Fibroblast of villous mesenchyme (primary cell): ENCODE measurements at places on chromosomes 12 and 14.

GRCh38 chr12:122811777-122812176 lies 23.5 kb upstream of the HIP1R start:
- no peak for DNase-seq

GRCh38 chr12:11756523-11756922 lies 107.0 kb downstream of the ETV6 start:
- DNase-seq, result no peak

- no peak for DNase-seq
Measured at GRCh38 chr14:24928386-24928900, 121.5 kb downstream of the STXBP6 start.

DNA sequence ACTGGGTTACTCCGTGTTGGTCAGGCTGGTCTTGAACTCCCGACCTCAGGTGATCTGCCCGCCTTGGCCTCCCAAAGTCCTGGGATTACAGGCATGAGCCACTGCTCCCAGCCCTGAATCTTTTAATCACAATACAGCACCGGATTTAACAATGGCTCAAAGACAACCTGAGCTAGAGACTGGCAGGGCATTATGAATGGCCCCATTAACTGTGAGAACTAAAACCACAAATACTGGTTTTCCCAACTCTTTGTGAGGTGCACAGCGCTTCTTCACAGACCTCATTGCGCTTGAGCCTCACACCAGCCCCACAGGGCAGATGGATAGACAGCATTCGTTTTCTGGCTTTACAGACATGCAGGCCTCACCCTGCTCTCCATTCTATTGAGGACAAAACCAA lies 107.0 kb upstream of the FKBP4 start:
- no peak for DNase-seq

GRCh38 chr12:6653342-6653741 lies 6.1 kb upstream of the ACRBP start:
- no peak for DNase-seq

- DNase-seq, result no peak
Measured at GRCh38 chr12:22115711-22116110, 69.7 kb downstream of the CMAS start.

GRCh38 chr14:74698465-74698864 lies 14.4 kb downstream of the AREL1 start:
- DNase-seq, result no peak

DNA sequence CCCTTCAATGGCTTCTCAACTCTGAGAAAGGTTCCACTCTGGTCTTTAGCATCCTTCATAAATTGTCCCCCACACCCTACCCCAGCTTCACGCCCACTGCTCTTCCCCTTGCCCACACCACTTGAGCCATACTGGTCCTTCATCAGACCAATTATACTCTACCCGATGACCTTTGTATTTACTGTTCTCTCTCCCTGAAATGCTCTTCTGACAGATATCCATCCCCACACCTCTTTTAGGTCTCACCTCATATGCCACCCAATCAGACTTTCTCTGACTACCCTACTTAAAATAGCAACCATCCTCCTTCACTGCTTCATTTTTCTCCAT lies 135.7 kb downstream of the MED13L start:
- no peak for DNase-seq

GRCh38 chr12:12024911-12025682 lies 45.6 kb upstream of the BCL2L14 start:
- DNase-seq, result no peak

DNA sequence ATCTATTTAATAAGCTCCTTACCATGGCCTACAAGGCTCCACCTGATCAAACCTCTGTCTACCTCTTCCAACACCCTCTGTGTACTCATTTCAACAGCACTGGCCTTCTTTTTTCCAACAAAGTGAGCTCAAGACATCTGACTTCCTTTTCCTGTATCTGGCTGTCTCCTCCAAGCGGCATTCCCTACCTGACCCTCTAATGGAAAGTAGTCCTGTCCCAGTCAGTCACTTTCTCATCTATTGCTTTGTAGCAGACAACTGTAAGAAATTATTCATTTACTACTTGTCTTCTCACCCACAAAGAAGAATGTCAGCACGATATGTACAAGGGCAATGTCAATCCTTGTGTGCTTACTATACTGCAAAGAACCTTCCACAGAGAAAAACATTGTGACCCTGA lies 149.6 kb downstream of the MED13L start:
- no peak for DNase-seq

DNA sequence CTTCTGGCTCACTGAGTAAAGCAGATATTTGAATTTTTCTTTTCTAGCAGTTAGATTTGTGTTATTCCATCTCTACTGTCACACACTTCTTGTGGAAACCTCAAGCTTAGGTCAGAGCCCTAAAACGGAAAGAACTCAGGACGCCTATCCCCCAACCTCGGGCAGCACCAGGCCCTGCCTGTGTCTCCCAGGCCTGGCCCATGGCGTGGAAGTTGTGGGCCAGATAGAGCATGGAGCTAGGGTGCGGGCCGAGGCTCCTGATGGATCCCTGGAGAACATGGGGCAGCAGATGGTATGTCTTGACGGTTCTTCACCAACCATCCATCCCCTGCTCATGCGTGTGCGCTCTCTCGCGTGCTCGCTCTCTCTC lies 20.6 kb downstream of the P2RX4 start:
- no peak for DNase-seq

GRCh38 chr12:4272424-4273272 lies 914 bp upstream of the CCND2 start:
- DNase-seq, result no peak

DNA sequence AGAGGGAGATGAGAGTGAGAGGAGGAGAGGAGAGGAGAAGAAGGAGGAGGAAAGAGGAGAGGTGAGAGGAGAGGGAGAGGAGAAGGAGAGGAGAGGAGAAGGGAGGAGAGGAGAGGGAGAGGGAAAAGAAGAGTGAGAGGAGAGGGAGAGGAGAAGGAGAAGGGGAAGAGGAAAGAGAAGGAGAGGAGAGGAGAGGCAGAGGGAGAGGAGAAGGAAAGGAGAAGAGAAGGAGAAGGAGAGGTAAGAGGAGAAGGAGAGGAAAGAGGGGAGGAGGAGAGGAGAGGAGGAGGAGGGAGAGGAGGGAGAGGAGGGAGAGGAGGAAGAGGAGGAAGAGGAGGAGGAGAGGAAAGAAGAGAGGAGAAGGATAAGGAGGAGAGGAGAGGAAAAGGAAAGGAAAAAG lies 266.8 kb downstream of the ITPR2 start:
- no peak for DNase-seq
